Amniotic stem cell (primary cell): ENCODE measurements at places on chromosomes 6 and 20.

DNA sequence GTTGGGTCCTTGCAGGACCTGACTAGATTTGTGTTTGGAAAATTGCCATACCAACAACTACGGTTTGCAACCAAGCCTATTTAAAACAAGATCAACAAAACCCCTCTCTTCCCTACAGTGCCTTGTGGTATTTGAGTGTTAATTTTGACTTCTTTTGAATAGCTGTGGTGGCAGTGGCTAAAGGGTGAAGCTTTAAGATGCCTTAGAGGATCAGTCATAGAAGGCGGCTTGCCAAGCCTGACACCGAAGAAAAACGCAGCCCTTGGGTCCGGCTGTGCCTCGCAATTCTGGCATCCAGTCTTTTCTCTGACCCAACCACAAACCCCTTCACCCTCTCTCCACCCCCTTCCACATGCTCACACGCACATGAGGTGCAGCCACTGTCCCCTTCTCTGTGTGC lies 32.6 kb downstream of the BMP6 start:
- DNase-seq = peak; percentile 6

GRCh38 chr6:154763650-154764049 lies 30.4 kb downstream of the SCAF8 start:
- DNase-seq = no peak

GRCh38 chr20:25351024-25351360 lies 39.6 kb downstream of the ABHD12 start:
- DNase-seq = no peak

GRCh38 chr6:16292942-16293341 lies 54.6 kb downstream of the GMPR start:
- DNase-seq = no peak

- DNase-seq = no peak
These were observed 166.3 kb downstream of the DTNBP1 start for GRCh38 chr6:15496345-15497131.

GRCh38 chr6:152063170-152063921 lies 255.9 kb downstream of the ESR1 start:
- no peak for DNase-seq

GRCh38 chr20:60052322-60052721 lies 94.1 kb downstream of the CDH26 start:
- DNase-seq = no peak

GRCh38 chr6:41502917-41503671 lies 43.1 kb upstream of the FOXP4 start:
- DNase-seq = no peak

DNA sequence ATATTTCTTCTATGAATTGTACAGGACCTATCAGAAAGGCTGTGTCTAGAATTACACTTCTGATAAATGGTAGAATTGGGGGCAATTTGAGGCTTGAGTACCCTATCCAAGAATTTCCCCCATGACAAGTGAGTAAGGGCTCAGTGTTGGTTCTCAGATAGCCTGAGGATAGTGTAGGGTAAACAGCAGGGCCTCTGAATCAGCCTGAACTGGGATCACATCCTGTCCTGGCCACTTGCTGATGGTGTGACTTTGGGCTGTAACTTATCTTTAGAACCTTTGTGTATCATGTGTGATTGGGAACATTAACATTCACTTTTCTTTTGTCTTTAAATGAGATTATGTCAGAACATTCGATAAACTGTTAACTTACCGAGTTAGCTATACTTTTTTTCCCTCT lies 151.0 kb downstream of the CLIC5 start:
- DNase-seq = no peak

GRCh38 chr6:98686008-98686601 lies 148.3 kb upstream of the POU3F2 start:
- DNase-seq = no peak

- DNase-seq = no peak
These were observed 66.6 kb downstream of the PHACTR3 start for GRCh38 chr20:59670786-59671492.

DNA sequence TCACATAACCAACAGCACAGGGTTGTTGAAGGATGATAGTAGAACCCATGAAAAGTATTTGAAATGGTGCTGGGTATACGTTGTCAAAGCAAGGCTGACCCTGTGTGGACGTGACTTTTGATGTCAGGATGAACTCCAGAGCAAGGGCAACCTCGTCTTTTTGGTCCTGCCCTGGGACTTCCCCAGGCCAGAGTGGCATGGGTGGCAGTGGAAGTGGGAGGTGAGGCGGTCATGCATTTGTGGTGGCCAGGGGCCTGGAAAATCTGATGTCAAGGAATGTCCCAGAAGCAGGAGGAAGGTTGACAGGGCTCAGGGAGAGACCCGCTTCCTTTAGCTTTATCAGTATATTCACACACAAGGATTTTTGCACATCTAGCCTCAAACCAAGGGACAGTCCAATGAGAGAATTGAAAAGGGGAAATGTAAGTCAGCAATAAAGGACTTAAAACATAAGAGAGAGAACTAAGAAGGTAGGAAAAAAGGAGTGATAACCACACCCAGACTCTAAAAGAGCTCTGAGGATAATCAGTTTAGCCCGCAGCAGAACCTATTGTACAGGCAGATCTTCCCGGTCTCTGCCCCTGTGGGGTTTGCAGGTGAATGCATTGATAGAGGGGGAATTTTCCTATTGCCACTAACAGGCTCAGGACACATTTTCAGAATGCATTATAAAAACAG lies 98.8 kb upstream of the HDGFL1 start:
- no peak for DNase-seq

DNA sequence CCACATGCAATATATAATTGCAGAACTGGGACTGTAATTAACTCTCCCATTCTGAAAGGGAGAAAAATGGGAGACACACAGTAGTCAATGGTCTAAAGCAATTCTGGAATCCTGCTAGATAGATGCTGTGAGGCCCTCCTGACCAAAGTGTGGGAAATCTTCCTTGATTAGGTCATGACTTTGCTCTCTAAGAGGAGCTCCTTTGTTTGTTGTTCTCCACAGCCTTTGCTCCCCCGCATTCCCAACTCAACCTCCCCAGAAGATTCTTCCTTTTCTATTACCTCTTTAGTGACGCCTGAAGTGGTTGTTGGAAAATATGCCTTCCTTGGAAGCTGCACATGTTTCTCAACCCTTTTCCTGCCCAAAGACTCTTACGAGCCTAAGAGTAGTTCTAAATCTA lies 28.8 kb upstream of the LIN28B start:
- no peak for DNase-seq

DNA sequence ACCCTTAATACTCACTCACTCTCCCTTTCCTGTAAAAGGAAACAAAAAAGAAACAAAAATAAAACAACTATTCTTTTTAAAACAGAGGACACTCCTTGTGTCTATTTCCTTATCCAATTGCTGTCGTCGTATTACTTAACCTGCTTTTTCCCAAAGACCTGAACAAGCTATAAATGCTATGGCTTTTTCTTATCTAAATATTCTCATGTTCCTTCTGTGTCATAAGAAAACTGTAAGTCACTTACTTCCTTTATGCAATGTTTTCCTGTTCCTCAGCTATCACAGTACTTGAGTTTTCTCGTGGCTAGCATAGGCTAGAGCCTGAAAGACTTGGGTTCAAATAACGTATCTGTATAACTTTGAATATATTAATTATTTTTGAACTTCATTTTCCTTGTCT lies 99.2 kb downstream of the IRAK1BP1 start:
- DNase-seq = no peak

DNA sequence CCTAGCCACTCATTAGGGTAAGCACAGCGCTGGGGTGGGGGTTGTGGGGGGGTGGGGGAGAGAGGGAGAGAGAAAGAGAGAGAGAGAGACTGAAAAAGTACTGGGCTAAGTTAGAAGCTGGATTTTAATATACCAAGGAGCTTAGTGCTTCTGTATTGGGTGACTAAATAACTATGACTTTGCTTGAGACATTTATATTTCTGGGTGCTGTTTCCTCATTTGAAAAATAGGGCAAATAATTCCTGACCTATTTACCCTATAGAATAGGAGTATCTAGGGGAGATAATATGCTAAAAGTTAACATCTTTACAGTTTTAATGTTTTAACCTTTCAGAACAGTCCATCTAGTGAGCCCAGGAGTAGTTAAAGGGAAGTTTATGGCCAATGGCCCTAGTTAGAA lies 7.7 kb downstream of the NKAIN2 start:
- no peak for DNase-seq

GRCh38 chr20:45355209-45356084 lies 7.2 kb upstream of the SDC4 start:
- DNase-seq = no peak

DNA sequence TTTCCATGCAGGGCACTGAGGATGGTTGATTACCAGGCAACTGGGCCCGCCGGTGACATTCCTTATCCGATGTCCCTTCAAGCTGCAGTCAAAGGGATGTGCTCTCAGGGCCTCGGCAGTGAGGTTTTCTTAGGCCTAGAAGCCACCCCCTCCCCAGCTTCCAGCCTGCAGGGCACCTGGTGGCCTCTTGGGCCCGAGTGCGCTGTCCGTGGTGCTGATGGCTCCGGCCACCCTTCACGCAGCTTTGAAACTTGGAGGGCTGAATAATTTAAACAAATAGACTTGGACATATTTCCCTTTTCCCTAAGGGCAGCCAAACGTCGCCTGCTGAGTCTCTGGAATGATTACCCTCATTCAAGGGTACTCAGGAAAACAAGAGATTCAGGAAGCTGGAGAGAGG lies 8.9 kb upstream of the MLN start:
- DNase-seq = no peak

- no peak for DNase-seq
These were observed 1.7 kb upstream of the WFDC2 start for GRCh38 chr20:45467861-45468260.
